Fibroblast of lung (primary cell): ENCODE measurements at places on chromosomes 1 and 21.
A peak's percentile ranks its signal among the peaks of the same experiment; 100 is the strongest.

GRCh38 chr1:27562021-27562420 is 41.9 kb downstream of the AHDC1 start:
- DNase-seq, result no peak

GRCh38 chr1:244839656-244840055 is 4.2 kb downstream of the COX20 start:
- DNase-seq, result peak; percentile 47

DNA sequence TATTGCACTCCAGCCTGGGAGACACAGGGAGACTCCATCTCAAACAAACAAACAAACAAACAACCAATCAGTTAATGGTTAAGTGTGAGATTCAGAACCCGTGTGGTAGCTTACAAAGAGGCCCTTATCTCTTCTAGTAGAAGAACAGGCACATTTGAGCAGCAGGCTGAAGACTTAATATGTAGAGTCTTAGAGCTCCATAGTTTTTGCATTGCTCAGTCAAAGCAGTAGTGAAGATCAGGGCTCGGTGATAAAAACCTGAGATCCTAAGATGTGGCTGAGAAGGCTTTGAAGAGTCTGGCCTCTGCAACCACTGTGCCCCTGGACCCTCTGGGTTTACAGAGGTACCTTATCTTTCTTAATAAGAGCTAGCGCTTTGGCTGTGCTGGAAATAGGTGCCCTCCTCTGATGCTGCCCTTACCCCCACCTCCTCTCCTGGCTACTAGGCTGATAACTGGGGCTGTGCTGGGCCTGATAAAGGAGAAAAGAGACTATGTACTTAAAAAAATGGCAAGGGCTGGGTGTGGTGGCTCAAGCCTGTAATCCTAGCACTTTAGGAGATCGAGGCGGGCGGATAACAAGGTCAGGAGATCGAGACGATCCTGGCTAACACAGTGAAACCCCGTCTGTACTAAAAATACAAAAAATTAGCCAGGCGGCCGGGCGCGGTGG is 10.5 kb upstream of the UCK2 start:
- DNase-seq, result no peak

GRCh38 chr1:151158326-151158725 is 1.9 kb downstream of the TNFAIP8L2 start:
- DNase-seq, result no peak

- peak; percentile 11 for DNase-seq
Observed at GRCh38 chr1:14897080-14897449, 256.5 kb upstream of the TMEM51 start.

- peak; percentile 83 for DNase-seq
Observed at GRCh38 chr1:183287191-183287675, 101.2 kb downstream of the LAMC2 start.

- DNase-seq, result no peak
Observed at GRCh38 chr1:99952522-99952921, 17.3 kb upstream of the SLC35A3 start.

DNA sequence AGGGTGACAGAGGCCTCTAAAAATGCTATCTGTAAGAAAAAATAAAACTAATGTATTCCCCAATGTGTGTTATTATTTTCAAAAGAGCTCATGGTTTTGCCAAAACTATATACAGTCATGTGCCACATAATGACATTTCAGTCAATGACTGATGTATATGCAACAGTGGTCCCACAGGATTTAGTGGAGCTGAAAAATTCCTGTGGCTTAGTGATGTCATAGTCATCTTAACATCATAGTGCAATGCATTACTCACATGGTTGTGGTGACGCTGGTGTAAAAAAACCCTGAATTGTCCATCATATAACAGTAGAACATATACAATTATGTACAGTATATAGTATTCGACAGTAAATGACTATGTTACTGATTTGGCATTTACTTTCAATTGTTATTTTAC is 172.4 kb downstream of the CACNA1E start:
- peak; percentile 62 for DNase-seq

DNA sequence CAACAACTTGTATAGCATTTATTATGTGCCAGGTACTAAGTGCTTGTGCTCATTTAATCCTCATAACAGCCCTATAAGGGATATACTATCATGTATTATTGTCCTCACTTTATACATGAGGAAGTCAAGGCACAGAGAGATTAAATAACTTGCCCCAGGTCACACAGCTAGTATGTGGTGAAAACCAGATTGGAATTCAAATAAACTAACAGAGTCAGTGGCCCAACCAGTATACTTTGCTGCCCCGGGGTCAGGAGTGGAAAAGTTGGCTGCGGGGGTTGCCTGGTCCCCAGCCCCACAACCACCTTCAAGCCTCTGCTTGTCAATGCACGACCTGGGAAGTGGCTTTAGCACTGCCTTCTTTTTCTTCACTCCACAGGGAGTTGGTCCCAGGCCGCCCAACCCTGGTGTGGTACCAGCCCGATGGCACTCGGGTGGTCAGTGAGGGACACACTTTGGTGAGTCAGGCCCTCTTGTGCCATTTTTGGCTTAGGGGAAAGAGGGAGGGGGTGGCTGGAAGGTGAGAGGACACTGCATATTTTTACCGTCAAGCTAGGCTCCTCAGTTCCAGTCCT is 2.5 kb downstream of the ADAM15 start:
- no peak for DNase-seq

GRCh38 chr1:227914801-227915563 is 32.8 kb downstream of the WNT9A start:
- DNase-seq, result no peak

- no peak for DNase-seq
Observed at GRCh38 chr1:39081271-39082009, 55.3 kb downstream of the NDUFS5 start.

- DNase-seq, result no peak
Observed at GRCh38 chr1:154999571-155000410, 2.8 kb upstream of the ZBTB7B start.

DNA sequence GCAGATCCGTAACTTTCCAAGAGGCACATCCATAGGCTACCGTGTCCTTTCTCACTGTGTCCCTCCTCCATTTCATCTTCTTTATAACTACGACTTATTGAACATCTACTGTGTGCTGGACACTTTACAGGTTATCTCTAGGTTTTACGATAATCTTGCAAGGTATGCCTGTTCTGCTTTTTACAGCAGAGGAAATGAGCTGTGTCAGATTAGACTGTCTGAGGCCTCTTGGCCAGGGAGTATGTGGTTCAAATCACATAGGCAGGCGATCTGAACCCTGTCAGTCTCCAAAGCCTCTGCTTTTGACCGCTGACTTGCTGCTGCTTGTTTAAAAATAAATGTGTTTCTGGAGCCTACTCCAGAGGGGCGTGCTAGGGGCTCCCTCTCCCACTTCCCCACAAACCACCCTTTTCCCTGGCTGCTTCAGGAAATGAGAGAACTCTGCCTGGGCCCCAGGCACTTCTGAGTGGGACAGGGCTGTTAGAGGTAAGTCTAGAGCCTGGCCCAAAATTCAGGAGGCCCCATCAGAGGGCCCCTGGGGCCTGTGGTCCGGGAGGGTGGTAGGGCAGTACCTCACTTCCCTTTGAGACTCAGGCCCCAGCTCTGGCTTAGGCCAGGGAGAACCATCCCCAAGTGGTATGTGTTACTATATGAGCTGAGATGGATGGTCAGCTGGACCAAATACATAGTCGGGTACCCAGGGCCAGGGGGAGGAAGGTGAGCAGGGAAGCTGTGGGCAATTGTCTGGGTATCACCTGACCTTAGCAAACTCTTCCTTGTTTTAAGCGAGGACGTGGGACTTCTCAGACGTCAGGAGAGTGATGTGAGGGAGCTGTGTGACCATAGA is 4.4 kb downstream of the PSEN2 start:
- DNase-seq, result no peak

DNA sequence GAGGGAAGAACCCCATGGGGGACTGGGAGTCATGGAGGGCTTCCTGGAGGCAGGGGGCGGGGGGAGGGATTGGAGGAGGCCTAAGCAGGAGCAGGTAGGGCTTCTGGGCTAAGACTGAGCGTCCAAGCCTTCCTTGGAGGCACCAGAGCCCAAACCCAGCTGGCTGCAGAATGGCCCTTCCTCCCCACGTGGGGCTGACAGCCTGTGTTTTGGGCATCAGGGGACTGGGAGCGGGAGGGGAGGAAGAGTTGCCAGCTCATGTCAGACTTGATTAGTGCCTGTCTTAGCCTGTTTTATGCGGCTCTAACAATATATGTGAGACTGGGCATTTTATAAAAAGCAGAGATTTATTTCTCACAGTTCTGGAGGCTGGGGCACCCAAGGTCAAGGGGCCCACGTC is 38.9 kb downstream of the AJAP1 start:
- DNase-seq, result no peak

GRCh38 chr1:169110236-169110635 is 3.7 kb downstream of the ATP1B1 start:
- DNase-seq, result no peak

DNA sequence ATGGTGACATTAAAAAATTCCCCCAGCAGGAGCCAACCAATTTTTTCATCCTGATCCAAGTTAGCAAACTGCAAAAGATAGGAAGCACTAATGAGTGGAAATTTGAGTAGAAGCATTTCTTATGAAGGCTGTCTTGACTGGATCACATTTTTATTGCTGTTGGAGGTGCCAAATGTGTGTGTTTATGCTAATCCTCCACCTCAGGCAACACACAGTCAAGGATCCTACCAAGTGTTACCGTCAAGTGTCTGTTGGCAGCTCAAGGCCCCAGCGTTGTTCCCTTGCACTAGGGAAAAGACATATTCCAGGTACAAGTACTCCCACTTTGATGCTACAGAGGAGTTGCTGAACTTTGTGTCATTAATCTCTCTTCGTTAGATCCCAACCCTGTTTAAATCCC is 18.3 kb downstream of the METTL18 start:
- DNase-seq, result no peak

- DNase-seq, result peak; percentile 53
Observed at GRCh38 chr21:41631564-41632461, 123.9 kb upstream of the TMPRSS2 start.

GRCh38 chr1:2137257-2138121 is 57.1 kb downstream of the FAAP20 start:
- no peak for DNase-seq

GRCh38 chr1:244735404-244735803 is 82.5 kb downstream of the DESI2 start:
- DNase-seq, result peak; percentile 20

DNA sequence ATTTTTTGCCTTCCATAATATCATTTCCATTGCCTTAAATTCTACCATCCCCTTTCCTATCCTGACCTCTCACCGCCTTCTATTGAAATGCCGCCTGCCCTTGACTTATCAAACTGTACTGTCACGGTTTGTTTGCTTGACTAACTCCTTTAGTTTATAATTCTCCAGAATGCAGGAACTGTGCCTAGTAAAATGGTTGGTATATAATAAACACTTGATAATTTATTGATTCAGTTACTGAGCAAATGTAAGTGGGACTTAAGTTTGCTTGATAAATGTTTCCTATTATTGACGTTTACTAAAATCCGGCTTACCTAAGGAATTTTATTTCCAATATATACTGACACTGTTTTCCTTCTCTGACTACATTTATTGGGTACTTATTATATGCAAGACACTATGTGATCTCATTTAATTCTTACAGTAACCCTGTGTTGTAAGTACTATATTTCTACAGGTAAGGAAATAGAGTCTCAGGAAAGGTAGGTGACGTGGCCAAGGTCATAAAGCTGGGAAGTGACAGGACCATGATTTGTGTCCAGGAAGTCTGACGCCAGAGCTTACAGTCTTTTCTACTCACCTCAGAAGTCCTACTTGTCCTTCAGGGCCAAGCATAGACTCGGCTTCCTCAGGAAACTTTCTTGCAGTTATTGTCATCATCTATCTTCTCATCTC is 35.7 kb downstream of the DPT start:
- no peak for DNase-seq

DNA sequence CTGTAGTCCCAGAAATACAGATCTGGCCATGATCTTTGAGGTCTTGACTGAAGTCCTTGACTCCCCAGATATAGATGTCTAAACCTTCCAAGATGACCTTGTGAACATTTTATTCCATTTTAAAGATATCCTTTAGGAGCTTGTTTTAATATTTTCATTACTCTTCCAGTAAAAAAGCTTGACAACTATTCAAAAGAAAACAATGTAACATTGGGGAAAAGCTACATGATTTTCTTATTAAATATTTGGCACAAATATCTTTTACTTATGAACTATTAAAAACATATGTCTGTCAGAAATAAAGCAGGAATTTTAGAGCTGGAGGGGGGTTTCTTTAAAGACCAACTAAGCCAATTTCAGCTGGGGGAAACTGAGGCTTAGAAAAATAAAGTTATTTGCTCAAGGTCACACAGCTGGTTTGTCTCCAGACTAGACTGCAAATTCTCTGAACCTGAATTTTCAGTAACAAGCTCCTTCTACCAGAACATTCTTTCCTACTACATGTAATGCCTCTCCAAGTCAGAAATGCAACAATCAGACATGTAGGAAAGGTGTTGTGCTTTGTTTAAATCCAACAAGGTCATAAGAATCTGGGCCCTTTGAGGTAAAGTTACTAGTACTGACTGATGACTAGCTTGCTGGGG is 67.0 kb upstream of the PTCH2 start:
- DNase-seq, result no peak

GRCh38 chr1:161958425-161958824 is 65.2 kb downstream of the OLFML2B start:
- no peak for DNase-seq

DNA sequence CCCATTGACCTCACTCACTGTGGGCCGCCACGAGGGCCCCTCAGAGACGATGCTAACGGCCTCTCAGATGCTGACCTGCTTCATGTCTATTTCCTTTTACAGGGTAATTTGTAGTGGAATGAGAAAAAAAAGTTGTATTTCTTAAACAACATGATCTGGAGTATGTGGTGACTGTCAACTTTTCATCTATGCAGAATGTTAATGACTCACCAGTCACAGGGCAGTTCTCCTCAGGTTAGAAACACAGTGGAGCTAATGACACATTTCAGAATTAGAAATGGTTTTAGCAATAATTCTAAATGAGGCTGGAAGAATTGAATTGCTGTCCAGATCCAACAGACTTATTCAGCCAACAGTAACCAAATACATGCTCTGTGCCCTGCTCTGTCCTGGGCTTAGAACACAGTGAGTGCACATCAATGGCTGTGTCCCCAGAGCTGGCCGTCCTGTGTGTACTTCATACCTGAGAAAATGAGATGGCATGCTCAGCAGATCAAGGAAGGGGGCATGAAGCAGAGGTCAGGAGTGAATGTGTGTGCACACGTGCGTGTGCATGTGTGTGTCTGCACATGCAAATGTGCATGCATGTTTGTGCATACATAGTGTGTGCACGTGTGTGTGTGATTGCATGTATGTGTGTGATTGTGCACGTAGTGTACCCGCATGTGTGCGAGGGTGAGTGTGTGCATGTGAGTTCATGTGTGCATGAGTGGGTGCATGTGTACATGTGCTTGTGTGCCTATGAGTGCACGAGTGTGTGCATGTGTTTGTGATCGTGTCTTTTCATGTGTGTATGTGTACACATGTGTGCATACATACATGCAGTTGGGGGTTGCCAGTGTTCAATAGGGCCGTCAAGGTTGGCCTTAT is 145.3 kb downstream of the PCBP3 start:
- peak; percentile 31 for DNase-seq
